ENCODE measurements at places on chromosomes 1 and 21.

DNA sequence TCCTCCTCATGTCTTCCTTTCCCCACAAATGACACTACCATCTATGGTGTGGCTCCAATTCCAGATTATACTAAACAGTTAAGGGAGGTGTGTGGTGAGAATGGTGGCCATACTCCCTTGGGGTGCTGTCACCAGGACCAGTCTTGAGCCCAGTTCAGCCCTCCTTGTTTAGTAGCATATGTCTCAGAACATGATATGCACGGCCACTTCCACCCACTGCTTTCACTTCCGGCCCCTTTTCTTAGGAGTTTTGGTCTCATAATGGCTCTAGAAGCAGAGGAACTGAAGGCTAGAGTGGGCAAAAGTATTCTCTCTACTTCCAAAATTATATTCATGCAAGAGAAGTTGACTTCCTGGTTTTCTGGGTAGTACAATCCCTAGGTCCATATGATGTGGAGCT is 45.3 kb upstream of the CACNA1E start:
- no peak for DNase-seq

DNA sequence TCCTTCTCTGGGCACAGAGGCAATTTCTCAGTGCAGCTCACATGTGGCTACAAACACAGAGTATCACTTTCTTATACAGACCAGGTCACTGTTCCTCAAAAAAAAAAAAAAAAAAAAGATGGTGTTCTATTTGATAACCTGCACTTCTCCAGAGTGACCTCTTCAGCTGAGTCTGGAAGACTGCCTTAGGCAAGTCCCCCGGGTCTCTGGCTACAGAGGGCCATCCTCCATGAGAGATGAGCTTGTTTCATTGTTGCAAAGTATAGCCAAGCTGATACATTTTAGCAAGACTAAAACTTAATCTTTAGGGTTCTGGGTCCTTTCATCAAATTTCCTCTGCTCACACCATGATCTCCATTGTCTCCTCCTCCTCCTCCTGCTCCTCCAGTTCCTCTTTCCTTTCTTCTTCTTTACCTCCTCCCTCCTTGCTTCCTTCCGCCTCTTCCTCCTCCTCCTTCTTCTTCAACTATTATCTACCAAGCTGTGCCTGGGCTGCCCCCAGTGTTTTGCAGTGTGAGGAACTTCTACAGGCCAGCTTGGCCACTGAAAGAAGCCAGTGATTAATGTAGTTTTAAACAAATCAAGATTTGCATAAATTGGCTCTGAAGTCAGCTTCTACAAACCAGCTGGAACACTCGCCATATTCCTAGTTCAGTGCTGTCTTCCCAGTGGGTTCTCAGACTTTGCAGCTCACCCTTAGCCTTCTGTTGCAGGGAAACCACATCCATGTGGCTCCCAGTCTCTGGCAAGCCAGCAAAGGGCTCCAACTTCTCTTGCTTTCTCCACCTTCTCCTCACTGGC is 139.4 kb downstream of the RUNX1 start:
- DNase-seq = no peak

- no peak for DNase-seq
Observed at GRCh38 chr1:187471555-187471954, 642.8 kb downstream of the PLA2G4A start.

DNA sequence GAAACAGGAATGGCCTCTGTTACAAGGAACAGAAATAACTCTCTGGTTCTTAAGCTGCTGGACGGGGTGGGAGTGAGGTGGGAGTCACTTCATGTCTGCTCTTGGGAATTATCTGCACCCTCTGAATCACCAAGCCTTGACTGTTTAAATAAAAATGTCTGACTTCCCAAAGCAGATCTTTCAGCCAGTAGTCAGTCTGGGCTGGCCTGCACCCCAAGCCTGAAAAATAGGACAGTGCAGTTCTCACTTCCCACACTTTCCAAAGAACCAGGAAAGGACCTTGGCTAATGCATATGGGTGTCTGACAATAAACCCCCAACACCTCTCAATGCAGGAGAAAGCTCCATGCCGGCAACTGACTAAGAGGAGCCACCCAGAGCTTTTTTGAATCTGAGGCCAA is 796 bp downstream of the S100A7 start:
- DNase-seq = no peak

GRCh38 chr21:33684068-33684467 is 41.8 kb downstream of the ITSN1 start:
- no peak for DNase-seq

DNA sequence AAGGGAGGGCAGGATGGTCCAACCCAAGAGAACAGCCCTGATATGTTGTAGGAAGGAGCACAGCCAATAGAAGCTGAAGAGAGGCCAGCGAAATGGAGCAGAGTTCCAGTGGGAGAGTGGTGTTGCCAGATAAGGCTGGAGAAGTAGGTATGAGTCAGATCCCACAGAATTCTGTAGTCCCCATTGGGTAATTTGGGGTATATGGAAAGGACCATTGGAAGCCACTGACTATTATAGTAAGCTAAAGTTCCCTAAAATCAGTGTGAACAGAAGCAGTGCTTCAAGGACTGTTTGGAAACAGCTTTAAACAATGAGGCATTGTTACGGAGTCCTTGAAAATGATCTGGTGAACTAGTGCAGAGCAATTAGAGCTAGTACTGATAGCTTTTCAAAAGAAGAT is 63.0 kb downstream of the DISP1 start:
- no peak for DNase-seq

DNA sequence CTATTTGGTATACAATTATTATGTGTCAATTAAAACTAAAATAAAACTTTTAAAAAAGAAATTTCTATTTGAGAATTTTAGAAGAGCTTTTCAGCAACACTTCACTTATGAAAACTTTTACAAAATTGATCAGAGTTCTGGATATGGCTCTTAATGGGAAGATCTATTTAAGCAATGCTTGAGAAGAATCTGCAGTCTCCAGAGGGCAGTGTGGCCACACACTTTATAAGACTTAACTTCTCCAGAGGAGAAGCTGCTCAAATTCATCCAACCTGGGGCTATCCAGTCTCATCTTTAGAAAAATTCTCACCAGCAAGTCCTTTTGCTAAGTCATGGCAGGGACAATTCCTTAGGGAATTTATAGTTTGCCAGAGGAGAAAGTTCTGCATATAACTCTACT is 25.2 kb upstream of the AGO1 start:
- no peak for DNase-seq

- no peak for DNase-seq
Observed at GRCh38 chr21:32733990-32734613, 6.3 kb upstream of the SYNJ1 start.

DNA sequence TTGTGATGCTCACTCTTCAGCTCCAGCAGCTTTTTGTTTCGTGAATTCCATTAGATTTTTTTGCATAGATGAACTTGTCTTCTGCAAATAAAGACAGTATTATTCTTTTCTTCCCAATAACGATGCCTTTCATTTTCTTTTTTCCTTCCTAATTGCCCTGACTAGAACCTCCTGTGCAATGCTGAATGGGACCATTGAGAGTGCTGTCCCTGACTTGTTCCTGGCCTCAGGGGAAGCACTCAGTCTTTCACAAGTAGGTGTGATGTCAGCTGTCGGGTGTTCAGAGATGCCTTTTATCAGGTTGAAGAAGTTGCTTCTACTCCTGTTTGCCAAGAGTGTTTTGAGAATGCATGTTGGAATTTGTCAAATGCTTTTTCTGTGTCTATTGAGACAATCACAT is 64.3 kb upstream of the ADARB1 start:
- no peak for DNase-seq

- DNase-seq = no peak
Observed at GRCh38 chr1:83828456-83828855, 170.5 kb downstream of the TTLL7 start.

- no peak for DNase-seq
Observed at GRCh38 chr1:19665496-19666465, 1.1 kb downstream of the HTR6 start.

GRCh38 chr21:31879241-31879650 is 6.4 kb downstream of the HUNK start:
- peak; percentile 58 for DNase-seq

GRCh38 chr1:248807067-248807737 is 18.5 kb downstream of the SH3BP5L start:
- peak; percentile 65 for DNase-seq

All from kidney tubule cell (primary cell).